Neuronal stem cell (in vitro differentiated cells): ENCODE measurements at places on chromosomes 1 and 21.
A peak's percentile ranks its signal among the peaks of the same experiment; 100 is the strongest.

- DNase-seq: no peak
Measured at GRCh38 chr1:184292101-184292500, 94.7 kb upstream of the C1orf21 start.

GRCh38 chr1:67700692-67701410 lies 15.8 kb downstream of the GADD45A start:
- peak; percentile 26 for DNase-seq

GRCh38 chr1:210949039-210949438 lies 184.9 kb downstream of the KCNH1 start:
- DNase-seq: no peak

- DNase-seq: no peak
Measured at GRCh38 chr21:29725025-29725736, 214.6 kb downstream of the GRIK1 start.

GRCh38 chr1:216600730-216601609 lies 122.3 kb downstream of the ESRRG start:
- peak; percentile 65 for DNase-seq

DNA sequence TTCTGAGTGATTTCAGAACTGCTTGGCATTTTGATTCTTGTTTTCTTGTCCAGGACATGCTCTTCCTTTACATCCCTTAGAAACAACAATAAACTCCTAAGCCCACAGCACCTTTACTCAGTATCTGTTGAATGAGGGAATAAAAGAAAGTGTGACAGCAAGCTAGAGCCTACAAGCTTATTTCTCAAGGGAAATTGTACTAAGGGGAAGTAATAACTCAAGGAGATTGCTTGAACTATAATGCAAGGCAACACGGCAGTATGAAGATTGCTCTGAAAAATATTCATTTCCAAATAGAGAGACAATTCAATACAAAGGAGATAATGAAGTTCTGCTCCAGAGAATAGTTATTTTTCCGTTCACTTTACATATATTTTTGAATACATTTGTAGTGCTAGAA lies 6.5 kb downstream of the OR6P1 start:
- no peak for DNase-seq

GRCh38 chr1:53409233-53409632 lies 50.0 kb upstream of the DMRTB1 start:
- DNase-seq: no peak

- DNase-seq: no peak
Measured at GRCh38 chr1:177833631-177834030, 136.2 kb downstream of the SEC16B start.

GRCh38 chr1:150799089-150799488 lies 9.0 kb downstream of the CTSK start:
- DNase-seq: no peak

DNA sequence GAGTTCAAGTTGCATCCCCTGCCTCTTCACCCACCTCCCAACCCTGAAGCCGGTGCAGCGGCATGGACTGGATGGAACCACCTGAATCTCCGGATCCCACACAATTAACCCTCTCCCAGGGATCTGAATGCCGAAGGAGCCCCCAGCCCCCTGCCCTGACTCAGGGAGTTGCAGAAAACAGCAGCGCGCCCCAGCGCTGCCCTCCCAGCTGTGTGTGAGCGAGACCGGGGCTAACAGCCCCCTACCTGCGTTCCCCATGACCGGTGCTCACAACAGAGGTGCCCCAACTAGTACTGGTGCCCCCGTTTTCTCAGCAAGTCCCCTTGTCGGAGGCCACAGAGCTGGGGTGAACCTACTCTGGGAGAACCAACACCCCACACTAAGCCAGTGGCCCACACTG lies 136.8 kb downstream of the PRDM16 start:
- DNase-seq: no peak

DNA sequence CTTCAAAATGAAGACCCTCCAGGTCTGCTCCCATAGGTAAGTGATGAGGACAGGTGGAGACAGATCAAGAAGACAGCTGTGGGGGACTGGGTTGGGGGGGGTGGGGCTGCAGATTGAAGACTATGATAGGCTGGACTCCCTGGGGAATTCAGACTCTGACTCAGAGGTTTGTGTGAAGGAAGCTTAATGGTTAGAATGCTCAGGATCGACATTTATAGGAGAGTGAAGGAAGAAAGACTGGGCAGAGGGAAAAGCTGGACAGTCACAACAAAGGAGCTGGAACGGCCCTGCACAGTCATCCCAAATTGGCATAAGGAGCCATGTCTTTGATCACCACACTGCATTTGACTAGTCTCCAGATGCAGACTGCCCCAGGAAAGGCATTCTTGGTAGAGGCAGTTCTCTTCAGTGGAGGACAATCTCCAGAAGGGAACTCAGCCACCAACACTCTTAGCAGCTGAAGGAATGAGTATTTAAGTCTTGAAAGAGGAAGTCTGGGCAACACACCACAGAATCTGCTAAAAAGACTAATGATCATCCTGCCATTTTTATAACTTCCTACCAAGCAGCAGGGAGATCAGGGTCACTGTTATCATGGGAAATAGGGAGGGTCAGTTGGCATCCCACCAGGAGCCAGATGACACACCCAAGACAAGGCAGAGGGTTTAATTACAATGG lies 120.0 kb upstream of the ZC3H11B start:
- DNase-seq: no peak

GRCh38 chr1:26459573-26460031 lies 12.6 kb upstream of the HMGN2 start:
- no peak for DNase-seq

DNA sequence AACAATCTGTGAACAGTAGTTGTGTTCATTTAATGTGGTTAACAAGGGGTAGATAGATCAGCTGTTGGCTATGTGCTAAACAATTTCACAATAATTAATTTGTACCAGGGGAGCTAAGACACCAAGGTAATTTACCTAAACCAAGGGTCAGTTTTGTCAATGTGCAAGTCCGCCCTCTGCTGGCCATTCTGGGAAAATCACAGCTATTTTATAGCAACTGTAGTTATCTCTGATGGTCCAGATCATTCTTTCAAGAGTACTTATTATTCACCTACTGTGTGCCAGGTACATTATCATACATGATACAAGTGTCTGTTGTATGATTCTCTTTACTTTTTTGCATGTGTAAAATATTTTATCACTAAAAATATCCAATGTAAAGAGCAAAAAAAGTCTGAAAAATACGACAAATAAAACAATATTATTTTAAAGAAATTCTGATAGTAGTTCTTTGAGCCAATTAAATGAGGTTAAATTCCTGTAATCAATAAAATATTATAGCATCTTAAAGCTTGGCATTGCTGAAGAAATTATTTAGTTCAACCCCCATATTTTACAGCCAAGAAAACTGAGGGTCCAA lies 312.3 kb upstream of the FAM78B start:
- peak; percentile 41 for DNase-seq

- DNase-seq: peak; percentile 30
Measured at GRCh38 chr1:10835421-10835820, 39.0 kb upstream of the CASZ1 start.

- no peak for DNase-seq
Measured at GRCh38 chr1:220726634-220727033, 21.5 kb upstream of the MTARC2 start.

- no peak for DNase-seq
Measured at GRCh38 chr1:230778916-230779590, 31.9 kb downstream of the CAPN9 start.

DNA sequence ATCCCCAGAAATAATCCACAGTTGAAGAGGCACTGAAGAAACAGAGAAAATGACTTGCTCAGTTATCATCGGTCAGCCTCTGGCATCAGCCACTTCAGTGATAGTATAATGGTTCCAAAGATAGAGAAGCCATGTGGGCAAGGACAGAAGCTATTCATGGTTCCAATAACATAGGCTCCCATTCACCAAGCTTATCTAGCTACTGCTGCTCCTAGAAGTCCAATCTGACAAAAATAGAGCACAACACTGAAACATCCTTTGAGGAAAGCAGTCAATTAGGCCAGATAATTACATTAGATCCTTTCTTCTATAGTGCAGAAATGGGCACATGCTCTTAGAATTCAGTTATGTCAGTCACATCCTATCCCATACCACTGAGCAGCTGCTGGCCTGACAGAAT lies 33.5 kb upstream of the CRB1 start:
- DNase-seq: no peak

DNA sequence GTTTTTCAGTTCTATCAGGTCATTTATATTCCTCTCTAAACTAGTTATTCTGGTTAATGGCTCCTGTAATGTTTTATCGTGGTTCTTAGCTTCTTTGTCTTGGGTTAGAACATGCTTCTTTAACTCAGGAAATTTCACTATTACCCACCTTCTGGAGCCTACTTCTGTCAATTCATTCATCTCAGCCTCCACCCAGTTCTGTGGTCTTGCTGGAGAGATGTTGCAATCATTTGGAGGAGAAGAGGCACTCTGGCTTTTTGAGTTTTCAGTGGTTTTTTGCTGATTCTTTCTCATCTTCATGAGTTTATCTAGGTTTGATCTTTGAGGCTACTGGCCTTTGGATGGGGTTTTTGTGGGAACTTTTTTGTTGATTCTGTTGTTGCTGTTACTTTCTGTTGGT lies 213.0 kb downstream of the BRINP2 start:
- no peak for DNase-seq

DNA sequence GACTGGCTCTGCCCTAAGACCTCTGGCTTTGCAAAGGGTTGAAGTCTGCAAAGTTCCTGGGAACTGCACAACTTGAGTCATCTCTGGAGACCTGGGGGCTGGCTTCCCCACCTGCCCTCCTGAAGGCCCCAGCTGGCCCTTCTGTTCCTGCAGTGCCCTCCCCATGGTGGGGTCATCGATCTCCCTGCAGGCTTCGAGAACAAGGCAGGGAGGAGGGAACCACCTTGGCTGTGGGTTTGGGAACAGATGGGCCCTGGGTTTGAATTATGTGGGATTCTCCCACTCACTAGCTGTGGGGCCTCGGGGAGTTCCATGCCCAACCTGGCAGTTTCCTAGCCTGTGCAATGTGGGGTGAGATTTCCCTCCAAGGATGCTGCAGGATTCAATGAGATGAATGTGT lies 310.2 kb downstream of the PTPRU start:
- no peak for DNase-seq

- no peak for DNase-seq
Measured at GRCh38 chr1:115426956-115427355, 88.9 kb upstream of the NGF start.

DNA sequence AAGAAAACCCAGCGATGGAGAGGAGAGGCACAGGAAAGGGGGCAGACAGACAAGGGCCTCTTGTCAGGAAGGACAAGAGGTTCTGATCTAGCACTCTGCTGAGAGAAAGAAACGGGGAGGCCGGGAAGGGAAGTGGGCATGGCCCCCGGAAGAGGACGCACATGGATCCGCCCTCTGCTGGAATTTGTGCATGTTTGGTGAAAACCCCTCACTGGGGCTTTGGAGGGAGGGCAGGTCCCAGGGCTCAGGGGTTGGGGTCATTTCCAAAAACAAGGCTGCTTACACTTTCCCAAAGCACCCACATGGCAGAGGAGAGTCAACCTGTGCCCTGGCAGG lies 32.4 kb upstream of the ECE1 start:
- no peak for DNase-seq

- no peak for DNase-seq
Measured at GRCh38 chr21:25927195-25927880, 192.6 kb downstream of the GABPA start.

GRCh38 chr1:7956218-7957032 lies 5.1 kb upstream of the PARK7 start:
- no peak for DNase-seq

DNA sequence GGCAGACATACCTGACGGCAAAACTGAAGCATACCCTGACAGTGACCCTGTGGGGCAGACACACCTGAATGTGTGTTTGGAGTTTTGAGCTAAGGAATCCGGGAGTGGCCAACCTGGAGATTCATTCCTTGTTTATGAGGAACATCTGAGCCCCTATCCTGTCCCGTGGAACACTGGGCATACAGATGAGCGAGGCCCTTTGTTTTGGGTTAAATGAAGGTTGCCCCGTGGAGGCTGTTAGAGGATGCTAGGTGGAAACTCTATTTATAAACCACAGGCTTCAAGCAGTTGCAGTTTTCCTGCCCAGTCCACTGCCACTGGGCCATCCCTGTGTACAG lies 18.1 kb downstream of the GALNT2 start:
- DNase-seq: no peak

GRCh38 chr1:50978144-50978851 lies 8.3 kb downstream of the CDKN2C start:
- no peak for DNase-seq

- no peak for DNase-seq
Measured at GRCh38 chr1:153358691-153358975, 979 bp downstream of the S100A9 start.

DNA sequence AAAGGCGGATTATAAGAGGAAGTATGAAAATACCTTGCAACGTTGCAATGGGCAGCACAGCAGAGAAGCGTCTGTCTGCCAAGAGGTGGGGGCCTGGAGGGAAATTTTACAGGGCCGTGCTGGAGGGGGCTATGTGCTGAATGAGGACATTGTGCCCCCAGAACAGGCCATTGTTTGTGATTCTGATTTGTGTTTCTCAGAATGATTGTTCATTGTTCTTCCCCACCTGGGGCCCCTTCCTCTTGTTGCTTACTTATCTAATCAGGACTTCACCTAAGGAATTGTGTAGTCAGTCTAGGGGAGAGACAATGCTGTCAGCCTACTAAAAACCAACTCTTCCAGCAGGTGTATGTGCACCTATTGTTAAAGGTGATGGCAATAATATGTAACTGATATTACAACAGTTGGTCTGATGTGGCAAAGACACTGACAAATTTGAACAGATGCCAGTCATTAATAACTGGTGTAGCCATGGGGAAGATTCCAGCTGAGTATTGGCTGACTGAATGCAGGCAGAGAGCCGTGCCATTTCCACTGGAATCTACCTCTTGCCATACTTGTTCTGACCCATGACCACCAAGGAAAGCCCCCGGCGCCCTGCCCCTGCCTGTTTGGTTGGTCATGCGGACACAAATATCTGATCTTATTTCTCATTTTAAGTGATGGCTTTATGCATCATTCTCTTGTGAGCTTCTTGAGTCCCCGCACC lies 45.2 kb upstream of the PSEN2 start:
- DNase-seq: no peak

GRCh38 chr1:227889863-227890405 lies 57.8 kb downstream of the WNT9A start:
- DNase-seq: no peak

- DNase-seq: peak; percentile 58
Measured at GRCh38 chr21:26169611-26170470, 729 bp downstream of the APP start.

DNA sequence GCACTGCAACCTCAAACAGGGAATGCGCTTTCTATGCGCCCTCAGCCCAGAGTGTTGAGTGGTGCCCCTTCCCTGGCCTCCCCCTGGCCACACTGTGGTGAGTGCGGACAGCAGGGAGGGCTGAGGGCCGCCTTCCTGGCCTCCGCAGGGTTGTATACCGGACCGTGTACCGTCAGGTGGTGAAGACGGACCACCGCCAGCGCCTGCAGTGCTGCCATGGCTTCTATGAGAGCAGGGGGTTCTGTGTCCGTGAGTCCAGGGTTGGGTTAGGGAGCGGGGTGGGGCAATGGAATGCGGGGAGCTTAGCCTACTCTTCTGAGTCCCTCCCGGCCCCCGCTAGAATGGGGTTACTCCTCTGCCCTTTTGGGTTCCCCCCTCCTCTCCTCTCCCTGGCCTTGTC lies 11.7 kb downstream of the PEAR1 start:
- no peak for DNase-seq
